ENCODE measurements at places on chromosomes 6 and 20.

- DNase-seq: no peak
Observed at GRCh38 chr20:35200267-35200666, 26.2 kb upstream of the MMP24 start.

- DNase-seq: no peak
Observed at GRCh38 chr6:139480356-139481165, 106.1 kb upstream of the CITED2 start.

GRCh38 chr6:45388328-45388727 is 10.6 kb upstream of the SUPT3H start:
- no peak for DNase-seq

GRCh38 chr6:54135665-54136369 is 24.6 kb downstream of the MLIP start:
- no peak for DNase-seq

GRCh38 chr20:63955281-63955826 is 862 bp downstream of the UCKL1 start:
- DNase-seq: no peak

GRCh38 chr6:93365445-93365844 is 53.9 kb downstream of the EPHA7 start:
- DNase-seq: no peak

GRCh38 chr6:126261792-126262421 is 78.0 kb upstream of the CENPW start:
- no peak for DNase-seq

DNA sequence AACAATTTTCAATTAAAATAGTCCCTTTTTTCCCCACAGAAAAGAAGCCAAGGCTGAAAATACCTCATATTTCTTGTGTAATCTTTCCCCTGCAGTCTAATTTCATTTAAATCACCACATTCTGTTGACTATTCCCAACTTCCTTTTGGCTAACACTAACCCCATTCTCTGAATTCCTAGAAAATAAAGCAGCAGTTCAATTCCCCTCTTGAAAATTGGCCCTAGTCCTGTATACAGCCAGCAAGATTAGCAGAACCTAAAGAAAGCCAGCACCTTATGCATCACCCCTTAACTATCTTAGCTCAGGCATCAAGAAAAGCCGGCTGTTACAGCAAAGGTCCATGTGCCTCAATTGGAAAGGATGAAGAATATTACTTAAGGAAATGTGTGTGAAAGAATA is 69.7 kb downstream of the MDN1 start:
- no peak for DNase-seq

DNA sequence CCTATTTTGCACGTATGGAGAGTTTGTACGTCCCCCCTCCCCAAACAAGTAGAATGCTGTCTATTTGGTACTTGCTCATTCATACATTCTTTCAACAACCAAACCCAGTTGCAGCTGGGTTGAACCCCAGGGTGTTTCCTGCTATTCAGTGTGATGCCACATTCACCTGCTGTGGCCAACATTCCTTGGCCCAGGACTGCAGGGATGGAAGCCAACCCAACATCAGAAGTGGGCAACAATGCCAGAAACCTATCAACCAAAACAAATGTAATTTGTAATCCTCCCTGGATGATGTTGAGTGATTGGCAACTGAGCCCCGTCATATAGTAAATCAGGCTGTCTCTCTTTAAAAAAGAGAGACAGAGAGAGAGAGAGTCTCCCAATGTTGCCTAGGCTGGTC is 8.9 kb downstream of the NT5E start:
- no peak for DNase-seq

GRCh38 chr6:103677290-103677689 is 1182.4 kb downstream of the HACE1 start:
- DNase-seq: no peak

- no peak for DNase-seq
Observed at GRCh38 chr6:11974089-11974488, 38.0 kb upstream of the HIVEP1 start.

DNA sequence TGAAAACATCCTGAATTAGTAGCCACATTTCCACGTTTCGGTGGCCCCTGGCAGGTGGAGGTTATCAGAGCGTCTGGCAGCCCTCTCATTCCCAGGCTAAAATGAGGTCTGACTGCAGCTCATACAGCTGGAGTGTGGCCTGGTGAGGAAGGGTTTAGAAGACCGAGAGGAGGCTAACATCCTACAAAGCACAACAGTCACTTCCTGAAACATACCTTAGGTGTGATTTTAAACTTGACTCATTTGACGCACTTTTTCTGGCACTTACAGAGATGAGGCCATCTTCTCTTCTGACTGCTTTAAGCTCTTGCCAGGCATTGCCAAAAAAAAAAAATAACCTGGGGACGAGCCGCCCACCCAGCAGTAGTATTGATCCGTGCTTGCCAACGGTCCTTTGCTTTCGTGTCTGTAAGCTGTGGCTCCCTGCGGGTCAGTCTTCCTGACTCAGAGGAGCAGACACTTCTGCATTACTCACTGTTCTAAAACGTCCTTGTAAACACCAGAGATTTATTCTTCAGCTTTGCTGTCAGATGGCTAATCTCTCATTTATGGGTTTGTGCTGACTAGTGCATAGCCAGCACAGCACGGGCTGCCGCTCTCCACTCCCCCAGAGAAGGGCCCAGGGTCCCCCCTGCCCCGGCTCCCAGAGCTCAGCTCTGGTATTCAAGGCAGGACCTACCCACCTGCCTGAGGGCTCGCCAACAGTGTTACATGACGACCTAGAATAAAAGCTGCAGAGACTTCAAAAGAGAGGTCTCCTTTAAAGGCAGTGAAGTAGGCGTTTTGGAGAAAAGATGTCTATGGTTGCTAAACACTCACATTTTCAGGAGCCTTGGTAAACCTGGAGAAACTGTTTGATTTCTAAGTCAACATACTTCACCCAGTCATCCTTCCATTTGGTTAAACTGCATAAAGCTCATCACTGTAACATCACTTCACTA is 78.5 kb upstream of the FRMD1 start:
- no peak for DNase-seq

GRCh38 chr20:43188861-43189553 is 699 bp downstream of the PTPRT start:
- no peak for DNase-seq

DNA sequence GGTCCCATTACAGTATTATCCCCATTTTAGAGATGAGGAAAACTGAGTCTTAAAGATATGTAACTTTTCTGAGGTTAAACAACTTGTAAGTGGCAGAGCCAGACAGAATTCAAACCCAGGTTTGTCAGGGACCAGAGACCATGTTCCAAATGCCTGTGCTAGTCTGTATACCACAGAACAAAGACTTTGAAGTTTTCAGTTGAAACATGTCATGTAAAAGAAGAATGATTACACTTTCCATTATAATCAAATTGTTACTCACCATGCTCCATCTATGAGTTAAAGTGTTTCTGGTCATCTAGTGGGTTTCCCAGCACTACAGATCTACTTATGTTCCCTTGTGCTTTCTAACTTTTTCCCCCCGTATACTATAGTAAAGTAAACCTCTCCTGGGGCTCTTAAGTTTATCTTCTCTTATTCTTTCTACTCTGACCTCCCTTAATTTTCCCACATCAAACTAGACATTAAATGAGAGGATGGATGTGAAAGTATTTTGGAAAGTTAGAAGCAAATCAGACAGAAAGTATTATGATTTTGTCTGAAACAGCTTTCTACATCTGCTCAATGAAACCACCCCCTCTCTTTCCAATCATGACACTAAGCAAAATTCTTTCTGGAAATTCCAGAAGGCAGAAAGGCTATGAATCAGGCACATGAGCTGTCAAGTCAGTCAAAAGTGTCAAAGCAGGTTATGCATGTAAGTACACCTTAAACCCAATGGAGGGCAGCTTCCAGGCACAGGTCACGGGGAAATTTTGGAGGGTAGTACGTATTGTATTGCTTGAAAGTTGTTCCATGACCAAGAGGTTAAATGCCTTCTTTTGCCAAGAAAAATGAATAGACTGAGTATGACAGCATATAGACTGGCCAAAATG is 132.7 kb upstream of the MAP3K7 start:
- DNase-seq: no peak

GRCh38 chr6:32774426-32774825 is 11.1 kb upstream of the HLA-DQB2 start:
- DNase-seq: no peak

- DNase-seq: no peak
Observed at GRCh38 chr6:131476362-131476761, 96.7 kb upstream of the ARG1 start.

GRCh38 chr20:53081916-53082863 is 110.0 kb downstream of the TSHZ2 start:
- DNase-seq: no peak

DNA sequence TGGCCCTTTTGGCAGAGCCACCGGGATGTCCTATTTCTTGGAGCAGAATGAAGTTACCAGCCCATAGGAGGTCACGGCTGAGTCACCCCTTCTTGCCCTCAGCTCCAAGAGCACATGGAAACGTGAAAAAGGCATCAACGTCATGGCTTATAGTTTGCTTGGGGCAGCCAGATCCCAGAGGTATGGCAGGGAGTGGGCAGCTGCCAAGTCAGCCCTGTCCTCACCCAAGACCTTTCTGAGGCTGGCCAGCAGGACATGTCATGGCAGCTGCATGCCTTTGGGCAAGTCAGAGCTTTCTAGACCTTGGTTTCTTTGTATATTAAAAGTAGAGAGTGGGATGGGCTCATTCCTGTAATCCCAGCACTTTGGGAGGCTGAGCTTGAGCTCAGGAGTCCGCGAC is 8.2 kb upstream of the MDFI start:
- DNase-seq: no peak

All from pulmonary artery endothelial cell (primary cell).